Activated CD8-positive, alpha-beta memory T cell treated with anti-CD3 and anti-CD28 coated beads, Interleukin-2, amount 10 ng/mL, durations not matched to agents 7 days and 5 days (primary cell): ENCODE measurements at places on chromosomes 7 and 10. TPM values are rescaled to one million over a fixed set of nuclear protein-coding genes. Genes with fewer than 3 reads are reported as not detected.

Gene NME8
- total RNA-seq = not detected

Gene SLC26A3
- not detected for total RNA-seq

Gene FOXK1
- 27.1 TPM for total RNA-seq

Gene GDF10
- not detected for total RNA-seq

Gene NEBL
- not detected for total RNA-seq

Gene PRTFDC1
- 2.9 TPM for total RNA-seq

Gene CFAP69
- not detected for total RNA-seq

Gene RASA4B
- total RNA-seq = 16.7 TPM

Gene ANTXRL
- not detected for total RNA-seq

Gene TEX36
- total RNA-seq = not detected

Gene C7orf57
- total RNA-seq = 0.12 TPM

Gene CYP2E1
- 0.26 TPM for total RNA-seq

GRCh38 chr10:113219446-113219845 lies 269.4 kb downstream of the TCF7L2 start:
- DNase-seq = no peak

DNA sequence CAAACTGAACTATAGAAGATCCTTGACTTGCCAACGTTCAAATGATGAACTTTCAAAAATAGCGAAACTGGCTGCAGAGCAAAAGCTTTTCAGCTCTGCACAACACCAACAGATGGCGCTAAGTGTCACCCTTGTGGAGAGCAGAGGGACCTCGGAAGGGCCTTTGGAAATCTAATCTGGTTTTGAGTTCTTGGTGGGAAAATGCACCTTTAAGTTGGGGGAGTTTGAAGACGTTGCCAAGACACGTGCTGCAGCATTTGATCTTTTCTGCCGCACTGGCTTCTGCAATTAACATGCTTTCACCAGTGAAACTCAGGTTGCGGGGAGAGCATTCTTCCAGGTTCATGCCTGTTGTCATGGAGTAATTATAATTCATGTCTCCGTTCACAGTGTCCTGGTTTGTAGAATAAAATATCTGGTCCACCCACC lies 26.3 kb upstream of the WDR11 start:
- DNase-seq = no peak

- DNase-seq = no peak
Measured at GRCh38 chr10:89351780-89352597, 24.2 kb downstream of the IFIT3 start.

DNA sequence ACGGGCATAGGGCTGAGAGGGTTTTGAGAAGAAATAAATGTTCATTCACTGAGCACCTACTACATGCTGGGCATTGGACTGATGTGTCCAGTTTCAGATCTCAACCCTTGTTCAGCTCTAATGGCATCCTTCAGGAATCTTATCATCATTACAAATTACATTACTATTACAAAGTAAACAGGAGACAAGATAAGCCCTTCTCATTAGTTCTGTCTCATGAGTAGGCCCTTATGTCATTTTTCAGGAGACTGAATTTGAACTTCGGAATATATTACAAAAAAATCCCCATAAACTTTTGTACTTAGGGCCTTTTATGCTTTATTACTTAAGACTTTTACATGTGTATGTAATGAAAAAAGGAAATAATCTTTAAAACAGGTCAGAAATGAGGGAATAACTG lies 289.7 kb downstream of the BAMBI start:
- DNase-seq = no peak

DNA sequence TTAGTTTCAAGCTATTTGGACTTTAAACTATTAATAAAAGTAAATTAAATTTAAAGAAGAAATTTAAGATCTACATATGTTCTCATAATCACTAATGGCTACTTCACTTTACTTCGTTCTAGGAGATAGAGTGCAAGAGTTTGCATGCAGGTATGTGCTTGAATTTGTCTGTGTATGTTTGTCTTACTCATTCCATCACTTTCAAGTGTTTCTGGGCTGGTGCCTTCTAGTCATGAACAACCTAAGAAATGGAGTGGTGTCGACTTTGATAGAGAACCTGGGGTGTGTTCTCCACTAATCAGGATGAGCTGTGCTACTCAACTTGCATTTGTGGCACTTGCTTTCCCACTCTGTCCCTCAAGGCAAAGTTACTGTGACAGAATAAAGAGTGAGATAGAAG lies 169.9 kb downstream of the KCND2 start:
- DNase-seq = no peak

- peak; percentile 63 for DNase-seq
Measured at GRCh38 chr10:98391065-98391464, 23.9 kb downstream of the PYROXD2 start.

GRCh38 chr10:69119896-69120295 lies 4.1 kb upstream of the VPS26A start:
- no peak for DNase-seq

GRCh38 chr7:70674571-70675010 lies 457.4 kb upstream of the GALNT17 start:
- DNase-seq = no peak

DNA sequence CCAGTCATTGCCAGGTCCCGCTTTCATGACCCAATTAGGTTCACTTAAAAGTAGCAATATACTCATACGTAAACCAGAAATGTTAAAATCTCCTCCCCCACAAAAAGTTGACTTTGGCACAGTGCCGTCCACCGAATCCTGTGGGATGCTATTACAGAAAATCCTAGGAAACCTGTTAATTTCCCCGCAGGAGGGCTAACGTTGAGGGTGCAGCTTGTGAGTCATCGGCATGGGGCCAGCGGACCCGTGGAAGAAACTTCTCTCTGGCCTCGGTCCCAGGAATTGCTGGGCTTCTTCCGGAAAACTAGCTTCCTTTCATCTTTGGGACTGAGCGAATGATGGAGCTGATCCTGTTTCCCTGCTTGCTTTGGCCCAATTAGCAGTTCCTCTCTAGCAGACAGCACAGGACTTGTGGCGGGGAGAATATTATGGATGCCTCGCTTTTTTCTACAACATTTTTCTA lies 13.5 kb downstream of the CRYGN start:
- DNase-seq = no peak

- no peak for DNase-seq
Measured at GRCh38 chr7:73995330-73995729, 32.6 kb upstream of the ELN start.

DNA sequence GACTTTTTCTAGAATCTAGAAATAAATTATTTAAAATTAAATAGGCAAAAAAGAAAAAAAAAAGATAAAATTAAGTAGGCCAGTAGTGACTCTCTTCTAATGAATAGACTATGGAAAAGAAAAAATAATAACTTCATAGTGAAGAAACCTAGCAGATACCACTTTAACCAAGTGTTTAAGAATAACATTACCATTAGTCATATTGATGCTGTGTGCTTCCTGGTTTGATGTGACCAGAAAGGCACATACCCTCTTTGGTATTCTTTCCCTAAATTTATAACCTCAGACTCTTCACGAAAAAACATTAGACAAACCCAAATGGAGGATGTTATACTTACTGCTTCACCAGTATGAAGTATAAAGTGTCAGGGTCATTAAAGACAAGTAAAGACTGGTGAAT lies 42.6 kb downstream of the KIF20B start:
- DNase-seq = no peak

DNA sequence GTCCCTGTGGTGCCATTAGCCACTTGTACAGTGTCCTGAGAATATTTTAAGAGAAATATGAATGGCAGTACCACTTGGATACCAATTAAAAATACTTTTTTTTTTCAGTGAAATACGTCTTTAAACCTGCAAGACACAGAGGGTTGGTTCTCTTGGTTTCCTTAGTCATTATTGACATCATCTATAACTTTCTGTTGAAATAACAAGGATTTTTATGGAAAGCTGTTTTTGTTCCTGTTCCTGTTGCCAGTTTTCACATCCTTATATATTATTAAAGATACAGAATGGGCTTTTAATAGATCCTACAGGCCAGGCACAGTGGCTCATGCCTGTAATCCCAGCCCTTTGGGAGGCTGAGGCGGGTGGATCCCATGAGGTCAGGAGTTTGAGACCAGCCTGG lies 579.9 kb downstream of the AUTS2 start:
- DNase-seq = no peak

DNA sequence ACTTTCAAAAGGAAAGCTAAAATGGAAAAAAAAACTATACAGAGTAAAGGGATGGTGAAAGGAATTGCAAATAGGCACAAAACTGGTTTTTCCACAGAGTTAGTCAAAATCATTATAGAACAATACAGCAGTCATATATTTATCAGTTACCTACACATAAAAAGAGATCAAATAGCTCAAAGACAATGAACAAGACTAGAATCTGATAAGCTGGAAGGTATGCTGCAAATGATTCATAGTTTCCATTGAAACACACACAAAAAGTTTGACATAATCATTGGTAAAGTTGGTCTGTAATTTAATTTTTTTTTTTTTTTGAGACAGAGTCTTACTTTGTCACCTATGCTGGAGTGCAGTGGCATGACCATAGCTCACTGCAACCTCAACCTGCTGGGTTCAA lies 92.4 kb upstream of the SGCE start:
- DNase-seq = no peak

GRCh38 chr10:77636967-77637531 lies 559 bp downstream of the KCNMA1 start:
- no peak for DNase-seq

DNA sequence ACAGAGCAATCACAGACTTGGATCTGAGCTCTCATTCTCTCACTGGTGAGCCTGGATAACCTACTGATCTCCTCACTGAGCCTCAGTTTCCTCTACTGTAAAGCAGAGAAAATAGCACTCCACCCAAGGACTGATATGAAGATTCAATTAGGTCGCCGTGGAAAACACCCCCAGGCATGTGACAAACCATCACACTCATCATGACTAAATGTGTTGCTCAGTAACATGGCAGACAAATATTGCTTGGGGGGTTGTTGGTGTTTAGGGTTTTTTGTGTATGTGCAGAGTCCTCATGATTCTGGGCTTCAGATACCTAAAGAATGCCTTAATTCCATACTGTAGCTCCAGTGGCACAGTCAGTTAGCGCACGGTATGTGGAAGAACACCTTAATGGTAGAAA lies 122.1 kb upstream of the TCF7L2 start:
- DNase-seq = no peak

DNA sequence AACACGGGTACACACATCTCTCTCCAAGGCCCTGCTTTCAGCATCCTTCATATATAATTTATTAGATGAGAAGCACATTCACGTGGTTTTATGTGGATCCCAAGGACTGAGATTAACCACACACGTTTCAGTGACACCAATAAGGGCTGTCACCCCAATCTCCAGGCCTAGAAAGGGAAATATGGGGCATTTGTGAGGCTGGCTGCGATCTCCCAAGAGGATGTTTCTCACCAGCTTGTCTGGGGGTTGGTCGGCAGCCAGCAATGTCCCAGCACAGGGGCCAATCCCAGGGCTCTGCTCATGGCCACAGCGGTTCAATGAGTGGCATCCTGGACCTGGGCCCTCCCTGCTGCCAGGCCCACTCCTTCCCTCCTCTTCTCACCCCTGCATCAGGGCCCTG lies 115.5 kb downstream of the ITIH5 start:
- DNase-seq = no peak

- no peak for DNase-seq
Measured at GRCh38 chr10:101238732-101239105, 9.5 kb upstream of the LBX1 start.
